ENCODE measurements at places on chromosomes 5 and 9.

DNA sequence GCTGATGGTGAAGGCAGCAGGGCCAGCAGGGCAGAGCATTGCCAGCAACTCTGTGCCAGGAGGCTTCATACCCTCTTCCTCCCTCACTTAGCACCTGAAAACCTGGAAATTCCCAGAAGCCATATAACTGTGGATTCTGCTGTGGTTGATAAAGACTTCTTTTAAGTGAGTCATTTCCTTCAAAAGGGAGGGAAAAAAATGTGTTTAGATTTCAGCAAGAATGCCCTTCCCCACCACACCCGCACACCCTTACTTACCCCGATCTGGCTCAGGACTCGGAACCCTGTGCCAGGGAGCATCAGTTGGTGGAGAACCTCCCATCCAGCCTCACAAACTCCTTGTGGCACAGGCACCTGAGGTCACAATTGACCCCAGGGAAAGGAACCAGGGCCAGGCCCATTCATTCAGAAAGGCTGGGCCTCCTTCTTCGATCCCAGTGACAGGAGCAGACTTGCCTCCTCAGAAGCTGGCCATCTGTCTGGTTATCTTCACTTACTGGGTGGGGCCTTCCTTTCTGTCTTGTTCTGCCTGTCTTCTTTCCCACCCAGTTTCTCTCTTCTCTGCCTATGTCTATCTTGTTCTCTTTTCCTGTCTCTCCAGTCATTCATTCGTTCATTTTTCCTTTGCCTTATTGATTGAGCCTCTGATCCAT is 62.6 kb downstream of the PLAC8L1 start:
- DNase-seq, result no peak

DNA sequence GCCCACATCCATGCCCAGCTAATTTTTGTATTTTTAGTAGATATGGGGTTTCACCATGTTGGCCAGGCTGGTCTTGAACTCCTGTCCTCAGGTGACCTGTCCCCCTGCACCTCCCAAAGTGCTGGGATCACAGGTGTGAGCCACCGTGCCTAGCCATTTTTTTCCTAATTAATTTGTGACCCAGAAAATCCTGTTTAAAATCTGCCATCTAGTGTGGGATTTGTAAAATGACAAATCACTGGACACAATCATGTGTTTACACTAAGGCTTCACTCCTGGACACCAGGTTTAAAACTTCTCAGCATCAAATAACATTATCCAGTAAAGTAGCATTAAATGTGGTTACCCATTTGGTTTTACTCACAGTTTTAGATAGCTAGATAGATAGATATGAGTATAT is 18.6 kb upstream of the KDM4C start:
- DNase-seq, result peak; percentile 25

GRCh38 chr5:89932771-89933181 is 476.8 kb downstream of the CETN3 start:
- no peak for DNase-seq

GRCh38 chr5:38607396-38607795 is 51.0 kb upstream of the LIFR start:
- DNase-seq, result no peak

- DNase-seq, result no peak
These were observed 93.6 kb downstream of the NR3C1 start for GRCh38 chr5:143309661-143310431.

DNA sequence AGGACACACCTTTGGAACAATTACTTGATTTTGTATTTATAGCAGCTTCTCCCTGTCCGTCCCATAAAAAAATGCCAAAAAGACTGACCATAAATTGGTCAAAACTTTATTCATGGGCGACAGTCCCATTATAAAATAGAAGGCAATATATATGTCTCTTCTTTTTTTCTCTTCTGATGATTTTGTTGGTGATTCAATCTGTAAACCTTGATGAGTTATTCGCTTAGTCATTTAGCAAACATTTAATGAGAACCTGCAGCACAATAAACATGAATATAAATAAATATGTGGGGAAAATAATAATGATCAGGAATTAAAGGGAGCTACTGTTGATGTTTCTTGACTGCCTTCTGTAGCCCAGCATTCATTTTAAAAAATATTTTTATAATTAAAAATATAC is 356.4 kb upstream of the ACTBL2 start:
- DNase-seq, result no peak

GRCh38 chr9:116471093-116471906 is 215.8 kb upstream of the TRIM32 start:
- DNase-seq, result no peak

DNA sequence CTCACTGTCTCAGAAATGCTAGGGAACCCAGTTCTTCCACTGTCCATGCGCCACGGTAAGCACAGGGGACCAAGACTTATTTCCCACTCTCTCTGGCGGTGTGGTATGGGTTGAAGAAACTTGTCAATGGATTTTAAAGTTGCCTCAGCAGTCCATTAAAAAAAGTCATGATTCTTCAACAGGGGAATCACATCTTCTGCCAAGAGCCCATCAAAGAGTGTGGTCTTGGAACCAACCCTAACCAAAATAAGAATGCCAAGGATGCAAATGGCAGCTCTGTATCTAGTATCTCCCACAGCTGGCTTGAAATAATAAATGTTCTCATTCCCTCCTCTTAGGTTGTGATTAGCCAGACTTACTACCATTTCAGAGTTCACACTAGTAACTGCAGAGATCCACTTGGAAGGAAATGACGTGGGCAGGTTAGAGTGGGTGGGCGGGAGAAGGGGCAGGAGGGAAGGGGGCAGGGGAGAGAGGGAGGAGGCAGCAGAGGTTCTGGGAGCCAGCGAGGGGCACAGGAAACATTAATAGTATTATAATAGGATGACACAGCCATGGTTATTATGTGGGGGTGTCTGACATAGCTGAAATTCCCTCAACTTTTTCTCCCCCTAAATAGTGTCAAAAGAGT is 17.6 kb downstream of the PTCH1 start:
- DNase-seq, result no peak

DNA sequence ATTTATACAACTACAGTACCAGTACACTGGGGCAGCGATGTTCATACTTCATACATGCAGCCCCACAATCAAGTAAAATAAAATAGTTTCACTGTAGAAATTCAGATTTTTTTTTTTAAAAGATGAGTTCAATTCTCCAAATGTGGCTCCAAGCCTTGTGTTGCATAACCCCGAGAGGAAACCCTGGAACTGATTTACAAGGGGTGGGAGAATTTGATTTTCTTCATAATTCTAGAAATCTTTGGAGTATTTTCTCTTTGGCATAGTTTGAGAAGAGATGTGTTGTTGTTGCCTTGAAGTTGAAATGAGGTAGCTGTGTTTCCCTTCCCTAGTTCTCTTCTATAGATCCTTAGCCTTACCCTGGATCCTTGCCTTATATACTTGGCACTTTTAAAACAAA is 3.1 kb downstream of the RHOBTB3 start:
- DNase-seq, result no peak

DNA sequence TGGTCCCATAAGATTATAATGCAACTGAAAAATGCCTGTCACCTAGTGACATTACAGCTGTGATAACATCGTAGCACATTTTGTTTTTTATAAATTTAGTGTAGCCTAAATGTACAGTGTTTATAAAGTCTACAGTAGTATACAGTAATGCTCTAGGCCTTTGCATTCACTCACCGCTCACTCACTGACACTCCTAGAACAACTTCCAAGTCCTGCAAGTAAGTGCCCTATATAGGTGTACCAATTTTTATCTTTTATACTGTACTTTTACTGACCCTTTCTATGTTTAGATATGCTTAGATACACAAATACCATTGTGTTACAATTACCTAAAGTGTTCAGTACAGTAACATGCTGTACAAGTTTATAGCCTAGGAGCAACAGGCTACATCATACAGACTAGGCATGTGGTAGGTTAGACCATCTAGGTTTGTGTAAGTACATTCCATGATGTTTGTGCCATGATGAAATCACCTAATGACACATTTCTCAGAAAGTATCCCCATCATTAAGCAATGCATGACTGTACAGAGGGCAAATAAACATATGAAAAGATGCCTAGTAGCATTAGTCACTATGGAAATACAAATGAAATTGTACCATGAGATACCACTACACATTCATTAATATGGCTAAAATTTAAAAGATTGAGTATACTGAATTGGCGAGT is 127.6 kb downstream of the TRPM6 start:
- DNase-seq, result no peak

GRCh38 chr5:119083679-119084078 is 12.8 kb downstream of the DMXL1 start:
- DNase-seq, result no peak

GRCh38 chr9:137490532-137491186 is 31.5 kb upstream of the NSMF start:
- DNase-seq, result no peak

- DNase-seq, result no peak
These were observed 5.7 kb downstream of the CCDC69 start for GRCh38 chr5:151218177-151218576.

DNA sequence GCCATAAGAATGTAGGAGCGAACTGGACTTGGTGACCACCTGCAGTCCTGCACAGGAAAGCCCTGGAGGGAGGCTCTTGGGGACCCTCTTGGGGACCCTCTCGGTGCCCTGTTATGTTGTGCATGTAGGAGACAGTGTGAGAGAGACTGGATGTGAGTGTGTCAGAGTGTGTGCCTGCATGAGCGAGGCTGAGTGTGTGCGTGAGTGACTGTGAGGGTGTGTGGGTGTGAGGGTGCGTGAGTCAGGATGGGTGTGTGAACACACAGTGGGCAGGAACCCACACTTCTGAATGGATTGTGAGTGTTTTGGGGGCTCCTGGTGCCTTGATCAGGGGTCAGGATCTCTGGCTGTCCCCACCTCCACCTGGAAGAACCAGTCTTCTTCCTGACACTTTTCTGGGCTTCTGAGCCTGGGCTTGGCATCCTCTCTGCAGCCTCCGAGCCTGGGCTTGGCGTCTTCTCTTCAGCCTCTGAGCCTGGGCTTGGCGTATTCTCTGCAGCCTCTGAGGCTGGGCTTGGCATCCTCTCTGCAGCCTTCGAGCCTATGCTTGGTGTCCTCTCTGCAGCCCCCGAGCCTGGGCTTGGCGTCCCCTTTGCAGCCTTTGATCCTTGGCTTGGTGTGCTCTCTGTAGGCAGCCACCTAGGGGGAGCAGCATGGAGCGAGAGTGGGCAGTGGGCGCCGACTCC is 25.6 kb upstream of the ANKRD33B start:
- no peak for DNase-seq

DNA sequence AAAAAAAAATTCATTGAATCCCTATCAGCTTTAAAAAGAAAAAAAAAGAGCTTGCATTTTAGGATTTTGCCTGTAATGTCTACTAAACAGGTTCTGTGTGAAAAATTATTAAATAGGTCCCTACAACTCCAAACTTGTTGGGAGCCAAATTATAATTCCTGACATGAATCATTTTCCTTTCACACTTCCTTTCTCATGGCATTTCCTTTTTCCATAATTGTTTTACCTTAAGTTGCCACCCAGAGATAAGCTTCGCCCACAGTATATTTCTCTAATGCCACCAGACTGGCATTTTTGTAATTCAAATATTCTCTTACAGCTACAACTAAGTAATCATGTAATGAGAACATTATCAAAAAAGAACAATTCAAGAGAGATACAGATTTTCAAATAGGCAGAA is 348.8 kb downstream of the EFNA5 start:
- no peak for DNase-seq

- DNase-seq, result no peak
These were observed 242.3 kb downstream of the CAAP1 start for GRCh38 chr9:26650325-26650724.

- DNase-seq, result no peak
These were observed 160.3 kb downstream of the CEMIP2 start for GRCh38 chr9:71608021-71608420.

DNA sequence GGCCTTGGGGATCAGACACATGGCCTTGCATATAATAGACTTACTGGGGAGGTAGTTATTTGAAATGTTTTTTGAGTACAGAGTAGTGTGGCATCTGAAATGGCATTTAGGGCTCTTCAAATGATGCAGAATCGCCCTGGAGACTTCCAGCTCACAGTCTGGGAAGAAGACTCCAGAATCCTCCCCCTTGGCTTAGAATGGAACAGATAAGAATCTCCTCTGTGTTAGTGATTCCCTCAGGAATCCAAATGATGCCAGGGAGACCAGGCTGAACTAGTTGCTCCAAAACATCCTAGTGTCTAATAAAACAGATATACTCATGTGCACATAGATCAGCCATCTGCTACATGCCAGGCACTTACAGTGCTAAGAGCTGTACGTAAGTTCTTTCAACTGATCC is 38.6 kb upstream of the SMC5 start:
- DNase-seq, result no peak

- no peak for DNase-seq
These were observed 5.5 kb downstream of the TTLL11 start for GRCh38 chr9:122087406-122088200.

GRCh38 chr9:134939836-134940235 is 22.1 kb upstream of the FCN1 start:
- DNase-seq, result no peak

DNA sequence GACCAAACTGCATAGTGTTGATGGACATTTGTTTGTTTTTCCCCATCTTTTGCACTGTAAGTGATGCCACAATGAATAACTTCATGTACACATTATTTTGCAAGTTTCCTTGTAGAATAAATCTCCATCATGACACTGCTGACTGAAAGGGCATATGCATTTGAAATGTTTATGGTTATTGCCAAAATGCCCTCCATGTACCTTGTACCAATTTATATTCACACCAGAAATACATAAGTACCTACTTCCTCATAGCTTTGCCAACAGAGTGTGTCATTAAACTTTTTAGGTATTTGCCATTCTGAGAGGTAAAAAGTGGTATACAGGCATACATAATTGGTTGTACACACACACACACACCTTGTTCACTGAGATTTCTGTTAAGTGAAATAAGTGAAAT is 361.0 kb upstream of the PCSK5 start:
- no peak for DNase-seq

GRCh38 chr9:17166346-17166745 is 31.5 kb downstream of the CNTLN start:
- DNase-seq, result no peak

- no peak for DNase-seq
These were observed 423.4 kb downstream of the DMAC1 start for GRCh38 chr9:7376213-7376612.

GRCh38 chr5:73296772-73297171 is 123.8 kb downstream of the TMEM174 start:
- no peak for DNase-seq

DNA sequence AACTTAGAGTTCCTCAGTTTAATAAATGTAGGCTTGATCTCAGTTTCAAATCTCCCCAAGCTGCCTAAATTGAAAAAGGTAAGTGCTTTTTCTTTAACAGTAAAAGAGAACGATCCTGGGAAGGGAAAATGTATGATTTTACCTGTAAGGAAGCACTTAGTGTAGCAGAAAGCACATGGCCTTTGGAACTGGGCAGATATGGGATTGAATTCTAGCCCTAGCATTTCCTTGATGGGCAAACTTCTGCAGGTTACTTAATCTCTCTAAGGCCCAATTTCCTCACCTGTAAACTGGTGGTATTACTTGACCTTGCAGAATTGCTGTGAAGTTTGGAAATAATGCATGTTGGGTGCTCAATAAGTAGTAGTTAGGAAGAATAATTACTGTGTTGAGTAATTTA is 11.6 kb downstream of the ANP32B start:
- no peak for DNase-seq

DNA sequence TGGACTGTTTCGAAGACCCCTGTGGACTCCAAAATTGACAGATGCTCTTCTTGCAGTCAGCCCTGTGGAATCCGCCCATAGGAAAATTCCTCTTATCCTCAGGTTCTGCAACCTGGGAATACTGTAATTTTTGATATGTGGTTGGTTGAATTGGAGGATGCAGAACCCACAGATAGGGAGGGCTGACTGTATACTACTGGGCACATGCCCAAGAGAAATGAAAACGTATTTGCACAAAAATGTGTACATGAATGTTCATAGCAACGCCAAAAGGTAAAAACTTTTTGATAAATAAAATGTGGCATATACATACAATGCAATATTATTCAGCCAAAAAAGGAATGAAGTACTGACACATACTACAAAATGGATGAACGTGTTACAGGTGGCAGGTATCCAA is 1.9 kb upstream of the SNAPC3 start:
- no peak for DNase-seq

Data from RPMI8226 (cell line).